Endothelial cell (in vitro differentiated cells): ENCODE measurements at places on chromosomes 1 and 21.

- H3K27me3 ChIP-seq = no peaks in the 10 kb centered on the region
- H3K4me1 ChIP-seq = peaks cover 23% of the 10 kb centered on the region
- peak overlapping the region; percentile 2 for H3K27ac ChIP-seq
- DNase-seq = no peak
These were observed 152.2 kb downstream of the SIPA1L2 start for GRCh38 chr1:232477728-232478127.

- H3K27ac ChIP-seq = no peak overlapping the region
- no peak overlapping the region for H3K4me3 ChIP-seq
These were observed 12.4 kb upstream of the LRIF1 start for GRCh38 chr1:110976089-110976488.

- peak overlapping the region; percentile 2 for H3K27ac ChIP-seq
- peaks cover 18% of the 10 kb centered on the region for H3K27me3 ChIP-seq
- no peak for DNase-seq
- no peak overlapping the region for H3K4me3 ChIP-seq
- peaks cover 57% of the 10 kb centered on the region for H3K4me1 ChIP-seq
These were observed 6.3 kb downstream of the MCL1 start for GRCh38 chr1:150572918-150573647.

DNA sequence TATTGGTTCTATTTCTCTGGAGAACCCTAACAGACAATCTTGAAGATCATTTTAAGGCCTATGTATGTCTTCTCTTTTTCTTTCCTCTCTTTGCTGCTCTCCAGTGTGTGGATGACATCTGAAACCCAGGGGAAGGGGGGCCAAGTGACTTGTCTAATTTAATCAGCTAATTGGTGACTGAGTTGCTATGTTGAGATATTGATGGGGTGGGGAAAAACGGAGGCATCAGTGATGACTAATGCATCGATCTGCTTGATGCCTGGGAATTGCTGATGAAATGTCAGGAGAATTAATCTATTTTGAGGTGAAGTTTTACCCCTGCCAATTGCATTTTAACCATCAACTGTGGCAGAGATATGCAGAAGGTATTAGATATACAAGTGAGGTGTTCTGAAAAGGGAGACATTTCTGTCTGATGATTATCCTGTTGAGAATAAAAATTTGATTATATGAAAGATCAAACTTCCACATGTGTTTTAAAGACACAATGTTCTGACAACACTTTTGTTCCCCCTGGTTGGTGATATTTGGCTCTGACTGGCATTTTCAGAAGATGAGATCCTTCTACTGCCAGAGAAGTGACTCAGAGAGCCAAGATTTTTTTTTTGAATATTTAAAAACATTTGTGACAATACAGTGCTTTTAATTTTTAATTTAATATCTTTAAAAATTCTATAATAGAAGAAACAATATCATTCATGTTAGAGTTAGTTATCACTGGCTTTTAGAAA lies 18.7 kb upstream of the PTGFR start:
- DNase-seq = no peak
- H3K36me3 ChIP-seq = no peaks in the 10 kb centered on the region
- H3K4me1 ChIP-seq = peaks cover 10% of the 10 kb centered on the region
- H3K27me3 ChIP-seq = no peaks in the 10 kb centered on the region
- no peak overlapping the region for H3K27ac ChIP-seq

DNA sequence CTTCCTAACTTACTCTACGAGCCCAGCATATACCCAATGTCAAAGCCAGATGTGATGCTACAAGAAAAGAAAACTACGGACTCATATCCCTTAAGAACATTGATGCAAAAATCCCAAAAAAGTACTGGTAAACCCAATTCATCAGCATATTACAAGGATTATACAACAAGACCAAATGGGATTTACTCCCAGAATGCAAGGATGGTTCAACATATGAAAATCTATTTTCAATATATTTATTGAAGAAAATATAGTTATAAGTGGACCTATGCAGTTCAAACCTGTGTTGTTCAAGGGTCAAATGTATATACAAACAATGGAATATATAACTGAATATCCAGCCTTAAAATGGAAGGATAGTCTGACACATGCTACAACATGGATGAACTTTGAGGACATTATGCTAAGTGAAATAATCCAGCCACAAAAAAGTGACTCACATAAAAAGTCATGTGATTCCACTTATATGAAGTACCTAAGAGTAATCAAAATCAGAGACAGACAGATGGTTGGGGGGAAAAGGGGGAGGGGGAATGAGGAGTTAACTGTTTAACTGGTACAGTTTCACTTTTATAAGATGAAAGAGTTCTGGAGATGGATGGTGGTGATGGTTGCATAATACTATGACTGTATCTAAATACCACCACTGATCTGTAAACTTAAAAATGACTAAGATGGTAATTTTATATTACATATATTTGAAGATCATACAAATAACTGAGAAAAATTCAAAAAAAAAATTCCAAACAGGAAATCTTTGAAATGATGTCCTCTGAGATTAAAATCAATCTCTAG lies 3.7 kb upstream of the KLF18 start:
- H3K4me3 ChIP-seq = no peak overlapping the region
- H3K36me3 ChIP-seq = no peaks in the 10 kb centered on the region
- H3K4me1 ChIP-seq = no peaks in the 10 kb centered on the region
- no peak overlapping the region for H3K27ac ChIP-seq

DNA sequence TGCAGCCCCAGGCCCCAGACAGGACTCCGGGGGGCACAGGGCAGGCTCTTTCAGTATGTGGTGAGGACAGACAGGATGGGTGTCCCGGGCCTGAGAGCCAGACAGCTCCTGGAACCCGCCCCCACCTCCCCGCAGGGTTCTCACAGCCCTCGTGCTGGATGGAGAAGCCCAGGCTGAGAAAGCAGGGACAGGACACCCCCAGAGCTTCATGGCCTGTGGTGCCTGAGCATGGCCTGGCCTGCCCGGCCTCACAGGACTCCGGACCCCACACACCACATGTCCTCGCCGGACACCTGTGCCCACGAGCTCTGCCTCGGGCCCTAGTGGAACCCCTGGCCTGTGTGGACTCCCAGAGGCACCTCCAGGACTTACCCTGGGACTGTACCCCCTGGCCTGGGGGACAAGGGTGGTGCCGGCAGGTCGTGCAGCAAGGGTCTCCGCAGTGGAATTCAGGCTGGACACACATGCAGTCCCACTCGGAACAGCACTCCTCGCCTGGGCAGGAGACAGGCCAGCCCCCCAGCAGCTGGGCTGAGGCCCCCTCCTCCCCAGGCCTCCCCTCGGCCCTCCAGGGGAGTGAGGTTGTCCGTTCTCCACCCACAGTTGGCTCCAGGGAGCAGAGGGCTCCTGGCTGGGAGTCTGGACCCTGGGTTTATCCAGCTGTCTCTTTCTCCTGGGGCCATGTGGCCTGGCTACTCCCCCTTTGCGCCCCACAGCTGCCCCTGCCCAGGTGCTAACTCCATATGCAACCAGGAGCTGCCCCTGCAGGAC lies 1.2 kb downstream of the TNFRSF18 start:
- H3K27ac ChIP-seq = no peak overlapping the region
- H3K4me1 ChIP-seq = no peaks in the 10 kb centered on the region
- no peak overlapping the region for H3K4me3 ChIP-seq

GRCh38 chr1:180524915-180525714 lies 22.7 kb upstream of the ACBD6 start:
- H3K4me1 ChIP-seq = peaks cover 83% of the 10 kb centered on the region
- no peak overlapping the region for H3K27ac ChIP-seq
- peaks cover 13% of the 10 kb centered on the region for H3K27me3 ChIP-seq
- no peak for DNase-seq
- no peak overlapping the region for H3K4me3 ChIP-seq

GRCh38 chr1:216456682-216457081 lies 33.4 kb upstream of the USH2A start:
- H3K27me3 ChIP-seq = peaks cover 1% of the 10 kb centered on the region
- no peak overlapping the region for H3K27ac ChIP-seq
- no peak overlapping the region for H3K4me3 ChIP-seq
- no peaks in the 10 kb centered on the region for H3K36me3 ChIP-seq

DNA sequence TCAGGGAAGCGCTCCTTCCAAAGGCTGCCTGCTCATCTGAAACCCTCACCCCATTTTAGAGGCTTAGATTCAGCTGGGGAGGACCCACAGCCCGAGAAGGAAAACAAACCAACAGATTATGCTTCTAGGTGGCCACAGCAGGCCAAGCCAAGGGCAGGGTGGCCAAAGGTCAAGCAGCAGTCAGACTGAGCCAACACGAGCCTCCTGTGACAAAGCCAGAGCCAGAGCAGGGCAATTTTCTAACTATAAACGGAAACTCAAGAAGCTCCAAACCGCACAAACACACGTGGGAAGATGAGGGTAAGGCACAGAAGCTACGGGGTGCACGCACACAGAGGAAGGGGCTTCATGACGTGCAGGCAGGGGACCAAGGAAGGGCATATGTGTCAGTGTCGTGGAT lies 64.1 kb downstream of the PLEKHA6 start:
- H3K4me1 ChIP-seq = peaks cover 7% of the 10 kb centered on the region
- no peak overlapping the region for H3K27ac ChIP-seq
- DNase-seq = no peak
- no peaks in the 10 kb centered on the region for H3K36me3 ChIP-seq
- no peak overlapping the region for H3K4me3 ChIP-seq
- peaks cover 4% of the 10 kb centered on the region for H3K27me3 ChIP-seq

GRCh38 chr1:205451202-205451601 lies 4.6 kb downstream of the BLACAT1 start:
- peak overlapping the region; percentile 80 for H3K27ac ChIP-seq
- peaks cover 42% of the 10 kb centered on the region for H3K4me1 ChIP-seq
- peak overlapping the region; percentile 47 for H3K4me3 ChIP-seq
- DNase-seq = no peak
- H3K27me3 ChIP-seq = peaks cover 16% of the 10 kb centered on the region

GRCh38 chr1:208121813-208122364 lies 122.3 kb downstream of the PLXNA2 start:
- H3K36me3 ChIP-seq = peaks cover 6% of the 10 kb centered on the region
- H3K27me3 ChIP-seq = peaks cover 5% of the 10 kb centered on the region
- H3K4me1 ChIP-seq = no peaks in the 10 kb centered on the region
- DNase-seq = no peak
- no peak overlapping the region for H3K27ac ChIP-seq
- no peak overlapping the region for H3K4me3 ChIP-seq

GRCh38 chr1:242523719-242524570 lies 552 bp downstream of the PLD5 start:
- peak overlapping the region; percentile 77 for H3K4me3 ChIP-seq
- no peaks in the 10 kb centered on the region for H3K36me3 ChIP-seq
- H3K27me3 ChIP-seq = peaks cover 9% of the 10 kb centered on the region

GRCh38 chr21:43602266-43603232 lies 56.7 kb downstream of the HSF2BP start:
- H3K27me3 ChIP-seq = peaks cover 3% of the 10 kb centered on the region
- H3K36me3 ChIP-seq = no peaks in the 10 kb centered on the region
- peaks cover 13% of the 10 kb centered on the region for H3K4me1 ChIP-seq

DNA sequence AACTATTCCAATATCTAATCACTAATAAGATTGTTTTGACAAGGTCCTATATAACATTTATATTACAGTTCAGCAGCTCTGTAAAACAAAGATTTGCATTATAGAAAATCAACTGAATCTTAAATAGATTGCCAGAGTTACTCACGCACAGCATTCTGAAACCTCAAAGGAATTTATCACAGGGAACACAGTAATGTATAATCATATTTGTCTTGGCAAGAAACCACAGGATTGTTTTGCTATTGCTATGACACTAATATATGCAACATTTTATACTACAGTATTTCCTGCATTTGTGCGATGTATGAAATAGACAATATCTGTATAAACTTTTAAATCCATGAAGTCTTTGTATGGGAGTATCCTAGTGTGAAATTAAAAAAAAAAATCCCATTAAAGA lies 101.4 kb downstream of the PLPPR5 start:
- H3K27ac ChIP-seq = no peak overlapping the region
- no peaks in the 10 kb centered on the region for H3K4me1 ChIP-seq
- H3K27me3 ChIP-seq = no peaks in the 10 kb centered on the region
- H3K4me3 ChIP-seq = no peak overlapping the region
- no peaks in the 10 kb centered on the region for H3K36me3 ChIP-seq

DNA sequence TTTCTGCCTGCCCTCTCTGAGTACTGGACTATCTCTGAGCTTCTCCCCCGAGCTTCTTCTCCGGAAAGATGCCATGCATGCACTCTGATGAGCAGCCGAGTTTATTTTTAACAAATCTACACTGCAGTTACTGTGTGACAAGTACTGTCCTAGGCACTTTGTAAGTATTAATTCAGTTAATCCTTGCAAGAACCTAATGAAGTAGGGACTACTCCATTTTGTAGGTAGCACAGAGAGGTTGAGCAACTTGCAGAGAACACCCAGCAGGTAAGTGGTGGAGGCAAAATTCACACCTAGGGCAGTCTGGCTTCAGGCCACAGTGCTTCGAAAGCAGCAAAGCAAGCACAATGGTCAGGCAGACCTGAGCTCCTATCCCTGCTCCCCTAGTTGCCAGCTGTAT lies 3.8 kb upstream of the TAL1 start:
- peaks cover 79% of the 10 kb centered on the region for H3K4me1 ChIP-seq
- peak overlapping the region; percentile 17 for H3K4me3 ChIP-seq
- DNase-seq = no peak
- peaks cover 7% of the 10 kb centered on the region for H3K36me3 ChIP-seq

GRCh38 chr1:244834543-244835275 lies 749 bp upstream of the COX20 start:
- DNase-seq = peak; percentile 91
- H3K4me1 ChIP-seq = peaks cover 28% of the 10 kb centered on the region
- peak overlapping the region; percentile 99 for H3K27ac ChIP-seq
- peaks cover 7% of the 10 kb centered on the region for H3K36me3 ChIP-seq

- DNase-seq = no peak
- H3K4me1 ChIP-seq = no peaks in the 10 kb centered on the region
- no peak overlapping the region for H3K4me3 ChIP-seq
- no peak overlapping the region for H3K27ac ChIP-seq
- no peaks in the 10 kb centered on the region for H3K36me3 ChIP-seq
These were observed 48.5 kb downstream of the RGS7 start for GRCh38 chr1:241308471-241308870.

GRCh38 chr1:156245451-156246232 lies 2.2 kb downstream of the PAQR6 start:
- peaks cover 7% of the 10 kb centered on the region for H3K36me3 ChIP-seq
- H3K27ac ChIP-seq = peak overlapping the region; percentile 42
- H3K4me1 ChIP-seq = peaks cover 17% of the 10 kb centered on the region
- no peak overlapping the region for H3K4me3 ChIP-seq
- DNase-seq = peak; percentile 46

DNA sequence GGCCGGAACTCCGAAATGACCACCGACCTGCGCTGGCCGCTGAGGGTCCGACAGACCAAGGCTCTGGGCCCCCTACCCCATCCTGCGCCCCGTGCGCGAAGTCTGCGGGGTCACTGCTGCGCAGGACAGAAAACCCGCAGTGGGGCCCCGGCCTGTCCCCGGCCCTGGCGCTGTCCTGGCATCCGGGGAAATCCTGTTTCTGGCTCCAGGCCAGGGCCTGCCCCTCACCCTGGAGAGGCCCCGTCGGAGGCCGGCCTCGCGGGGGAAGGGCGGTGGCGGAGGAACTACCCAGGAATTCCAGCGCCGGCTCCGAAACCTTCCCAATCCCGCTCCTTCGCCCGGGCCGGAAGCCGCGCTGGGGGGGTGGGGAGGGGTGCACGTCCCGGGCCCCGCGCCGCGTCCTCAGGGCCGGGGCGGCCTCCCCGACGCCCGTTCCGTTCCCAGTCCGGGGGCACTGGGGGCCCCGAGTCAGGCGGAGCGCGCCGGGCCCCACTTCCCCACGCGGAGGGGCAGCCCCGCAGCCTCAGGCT lies 77.0 kb downstream of the MORN1 start:
- DNase-seq = peak; percentile 91
- H3K4me1 ChIP-seq = no peaks in the 10 kb centered on the region
- H3K36me3 ChIP-seq = no peaks in the 10 kb centered on the region
- peak overlapping the region; percentile 64 for H3K27ac ChIP-seq
- peaks cover 4% of the 10 kb centered on the region for H3K27me3 ChIP-seq
